ENCODE measurements at places on chromosomes 7 and 10.

DNA sequence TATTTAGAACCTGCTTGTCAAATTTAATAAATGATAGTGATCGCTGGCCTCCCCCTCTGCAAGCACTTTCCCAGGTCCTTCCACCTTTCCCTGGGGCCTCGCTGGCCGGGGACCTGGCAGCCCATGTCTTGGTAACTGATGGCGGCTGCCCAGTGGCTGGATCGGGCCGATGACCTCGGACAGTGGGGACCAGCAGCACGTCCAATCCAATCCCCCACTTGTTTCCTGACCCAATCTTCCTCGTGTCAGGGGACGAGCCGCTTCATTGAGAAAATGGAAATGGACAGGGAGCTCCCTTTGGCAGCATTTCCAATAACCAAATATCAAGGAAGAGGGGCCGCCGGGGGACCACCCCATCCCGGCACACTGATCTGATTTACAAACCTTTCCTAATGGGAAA, 17.2 kb downstream of the EBF3 start:
- no peak for DNase-seq

DNA sequence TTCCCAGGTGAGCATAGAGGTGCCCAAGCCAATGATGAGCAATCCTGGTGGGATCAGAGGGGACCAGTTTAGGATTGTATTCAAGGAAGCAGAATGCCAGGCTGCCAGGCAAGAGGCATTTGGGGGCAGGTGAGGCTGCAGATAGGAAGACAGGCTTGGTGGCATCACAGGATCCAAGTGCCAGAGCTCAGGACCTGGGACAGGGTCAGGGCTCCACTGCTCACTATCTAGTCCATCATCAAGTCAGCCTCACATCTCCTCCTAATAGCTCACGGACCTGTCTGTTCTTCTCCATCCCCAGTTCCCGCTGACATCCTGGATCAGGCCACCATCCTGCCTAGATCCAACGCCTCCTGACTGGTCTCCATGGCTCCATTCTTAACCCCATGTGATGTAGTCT, 47.6 kb downstream of the CYP26A1 start:
- no peak for DNase-seq

DNA sequence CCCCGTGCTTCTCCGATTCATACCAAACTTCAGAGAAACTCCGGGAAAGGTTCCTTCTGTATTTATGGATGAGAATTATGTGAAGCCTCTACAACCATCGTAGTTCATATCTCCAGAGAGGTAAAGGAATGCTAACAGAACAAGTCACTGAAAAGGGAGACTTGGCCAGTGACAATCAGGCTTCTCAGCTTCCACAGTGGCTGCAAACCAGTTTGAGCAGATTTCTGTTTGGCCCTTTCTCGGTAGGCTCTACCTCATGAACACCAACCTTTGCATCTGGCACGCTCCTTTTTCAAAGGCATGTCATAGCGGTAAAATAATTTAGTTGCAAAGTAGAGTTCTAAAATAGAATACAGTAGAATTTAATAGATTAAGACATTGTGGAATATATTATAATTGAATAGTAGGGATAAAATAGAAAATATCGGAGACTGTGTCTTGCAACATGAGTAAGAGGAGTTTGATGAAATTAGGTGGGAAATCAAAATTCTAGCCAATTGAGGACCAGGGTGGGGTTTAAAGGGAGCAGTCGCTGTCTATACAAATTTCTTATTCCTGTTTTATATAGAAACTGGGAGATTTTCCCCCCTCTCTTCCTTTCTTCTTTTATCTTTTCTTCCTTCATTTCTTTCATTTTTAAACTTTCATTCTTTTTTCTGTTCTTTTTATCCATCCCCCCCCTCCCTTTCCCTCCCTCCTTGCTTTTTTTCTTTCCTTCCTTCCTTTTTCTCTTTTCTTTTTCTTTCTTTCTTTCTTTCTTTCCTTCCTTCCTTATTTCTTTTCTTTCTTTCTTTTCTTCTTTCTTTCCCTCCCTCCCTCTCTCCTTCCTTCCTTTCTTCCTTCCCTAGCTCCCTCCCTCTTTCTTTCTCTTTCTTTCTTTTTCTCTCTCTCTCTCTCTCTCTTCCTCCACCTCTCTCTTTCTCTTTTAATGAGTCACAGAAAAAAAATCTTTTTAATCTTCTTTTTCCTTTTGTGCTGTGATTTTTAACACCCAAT, 161.5 kb upstream of the KLF6 start:
- DNase-seq, result no peak

DNA sequence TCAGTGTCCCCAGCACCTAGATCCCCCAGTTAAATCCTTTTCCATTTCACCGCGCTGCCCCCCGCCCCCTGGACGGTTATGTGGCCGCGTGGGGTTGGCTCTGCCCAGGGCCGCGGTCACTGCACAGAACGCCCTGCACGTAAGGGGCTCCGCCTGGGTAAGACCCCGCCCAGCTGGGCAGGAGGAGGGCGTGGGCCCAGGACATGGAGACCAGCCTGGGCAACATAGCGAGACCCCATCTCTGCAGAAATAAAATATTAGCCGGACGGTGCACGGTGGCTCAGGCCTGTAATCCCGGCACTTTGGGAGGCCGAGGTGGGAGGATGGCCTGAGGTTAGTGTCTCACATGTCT, 650 bp upstream of the ZFAND2A start:
- peak; percentile 47 for DNase-seq

DNA sequence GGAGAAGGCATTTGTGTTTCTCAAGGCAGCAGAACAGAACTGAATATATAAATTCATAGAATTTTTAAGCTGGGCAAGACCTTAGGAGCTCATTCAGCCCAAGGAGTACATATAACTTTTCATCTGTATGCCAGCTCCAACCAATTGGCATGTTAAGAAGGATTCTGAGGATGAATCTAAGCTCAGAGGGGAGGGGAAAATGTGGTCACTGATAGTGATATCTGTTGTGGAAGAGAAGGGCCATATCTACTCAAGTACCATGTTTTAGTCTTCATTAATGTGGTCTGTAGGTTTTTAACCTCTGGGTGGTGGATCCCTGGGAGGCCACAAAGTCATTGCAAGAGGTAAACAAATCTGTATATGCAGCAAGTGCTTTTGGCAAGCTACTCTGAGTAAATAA, 6.4 kb downstream of the CALD1 start:
- no peak for DNase-seq

DNA sequence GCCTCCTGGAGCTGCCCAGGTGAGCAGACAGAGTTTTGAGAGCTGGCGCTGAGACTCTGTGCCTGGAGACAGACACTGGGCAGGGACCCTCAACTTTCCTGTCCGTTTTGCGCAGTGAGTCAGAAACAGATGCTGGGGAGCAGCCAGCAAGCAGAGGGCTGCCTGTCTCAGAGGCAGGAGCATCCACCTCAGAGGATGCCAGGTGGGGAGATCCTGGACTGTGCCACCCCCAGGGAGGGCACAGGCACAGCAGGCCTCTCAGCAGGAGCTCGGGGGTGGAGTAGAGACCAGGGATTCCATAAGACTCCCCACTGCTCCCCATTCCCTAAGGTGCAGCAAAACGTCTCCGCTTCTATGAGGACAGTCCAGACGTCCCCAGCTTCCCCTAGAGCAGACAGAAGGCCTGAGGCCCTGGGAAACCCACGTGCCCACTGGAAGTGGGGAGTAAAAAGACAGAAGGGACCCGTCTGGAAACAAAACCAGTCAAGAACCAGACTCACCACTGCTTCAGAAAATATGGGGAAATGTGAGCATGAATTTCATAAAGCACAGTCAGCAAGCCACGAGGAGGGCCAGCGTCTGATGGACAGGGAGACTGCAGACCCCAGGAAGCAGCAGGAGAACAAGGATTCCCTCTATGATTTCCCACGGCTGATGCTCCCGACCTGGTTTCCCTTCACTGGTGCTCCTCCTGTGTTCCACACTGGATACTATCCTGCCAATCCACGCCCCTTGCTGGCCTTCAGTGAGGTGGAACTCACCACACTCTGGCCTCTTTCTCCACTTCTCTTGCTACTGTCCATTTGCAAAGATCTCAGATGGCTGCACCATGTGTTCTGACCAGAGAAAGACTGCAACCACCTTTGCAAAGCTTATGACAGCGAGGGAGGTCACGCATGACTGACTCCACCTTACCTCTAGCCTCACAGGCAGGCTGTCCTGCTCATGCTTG, 151.3 kb upstream of the FAM20C start:
- DNase-seq, result no peak

- peak; percentile 89 for DNase-seq
Observed at GRCh38 chr10:78972947-78973900, 95.5 kb upstream of the ZMIZ1 start.

- DNase-seq, result no peak
Observed at GRCh38 chr7:46139079-46139478, 218.0 kb upstream of the IGFBP3 start.

DNA sequence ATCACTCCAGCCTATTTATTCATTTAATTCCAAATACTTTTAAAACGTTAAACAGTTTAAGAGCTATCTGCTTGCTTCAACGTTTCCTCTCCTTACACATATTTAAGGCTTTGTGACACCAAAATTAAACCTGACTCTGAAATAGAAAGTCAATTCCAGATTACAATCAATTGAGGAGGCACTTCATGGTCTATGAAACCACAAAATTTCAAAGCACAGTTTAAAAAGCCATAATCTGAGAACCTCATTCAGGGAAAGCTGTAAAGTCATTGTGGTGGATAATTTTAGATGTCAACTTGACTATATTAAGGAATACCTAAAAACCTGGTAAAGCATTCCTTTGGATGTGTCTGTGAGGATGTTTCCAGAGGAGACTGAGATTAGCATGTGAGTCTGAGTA, 6.2 kb downstream of the SNX13 start:
- DNase-seq, result no peak

DNA sequence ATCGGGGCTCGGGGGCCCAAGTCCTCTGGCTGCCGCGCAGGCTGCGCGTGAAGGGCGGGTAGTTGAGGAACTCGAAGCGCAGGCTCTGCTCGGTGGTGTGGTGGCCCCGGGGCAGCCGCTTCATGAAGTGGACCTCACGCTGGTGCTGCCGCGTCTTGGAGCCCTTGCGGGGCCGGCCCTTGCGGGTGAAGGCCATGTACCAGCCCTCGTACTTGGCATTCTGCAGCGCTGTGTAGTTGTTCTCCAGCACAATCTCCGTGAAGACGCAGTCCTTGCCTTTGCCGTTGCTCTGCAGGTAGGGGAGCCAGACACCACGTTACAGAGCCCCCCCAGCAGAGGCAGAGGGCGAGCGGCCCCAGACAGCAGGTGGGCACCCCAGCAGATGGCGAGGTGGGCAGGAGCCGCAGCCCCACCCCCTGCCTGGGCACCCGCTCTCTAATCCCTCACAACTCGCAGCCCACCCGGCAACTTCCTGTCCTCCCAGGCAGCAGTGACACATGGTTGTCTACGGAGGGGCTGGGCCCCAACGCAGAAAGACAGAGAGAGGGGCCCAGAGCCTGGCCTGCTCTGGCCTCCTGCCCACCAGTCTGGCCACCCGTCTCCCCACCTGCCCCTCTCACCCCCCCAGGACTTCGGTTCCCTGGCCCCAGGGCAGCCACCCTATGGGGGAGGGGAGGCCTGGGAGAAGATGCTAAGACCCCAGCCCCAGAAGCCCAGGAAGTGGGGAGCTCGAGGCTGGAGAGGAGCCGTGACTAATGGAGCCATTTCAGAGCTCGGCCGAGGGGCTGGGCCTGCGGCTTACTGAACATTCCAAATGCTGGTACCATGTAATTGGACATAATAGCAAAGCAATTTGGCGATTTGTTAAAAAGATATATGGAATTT, 5.3 kb downstream of the FGF8 start:
- no peak for DNase-seq

DNA sequence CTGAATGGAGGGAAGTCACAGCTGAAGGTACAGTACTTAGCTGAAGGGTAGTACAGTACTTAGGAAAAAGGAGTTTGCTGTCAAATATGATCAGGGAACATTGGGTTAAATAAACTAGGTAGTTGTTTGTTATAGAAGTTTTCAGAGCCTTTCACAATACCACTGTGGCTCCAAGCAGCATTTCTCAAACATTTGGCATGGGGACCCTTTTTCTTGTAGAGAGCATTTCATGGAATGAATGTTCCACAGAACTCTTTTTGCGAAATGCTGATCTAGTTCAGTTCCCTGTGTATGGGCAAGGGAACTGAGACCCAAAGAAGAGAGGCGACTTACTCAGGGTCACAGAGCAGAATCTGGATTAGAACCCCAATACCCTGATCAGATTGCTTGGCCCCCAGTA, 31.5 kb upstream of the DDX50 start:
- no peak for DNase-seq

GRCh38 chr7:96739167-96739566, 29.5 kb upstream of the SEM1 start:
- no peak for DNase-seq
